ELR (cell line): ENCODE measurements at places on chromosomes 12 and 14.

- no peak for DNase-seq
Observed at GRCh38 chr14:78341827-78342389, 171.7 kb downstream of the NRXN3 start.

GRCh38 chr12:99911967-99912366 lies 72.8 kb downstream of the ANKS1B start:
- peak; percentile 9 for DNase-seq

DNA sequence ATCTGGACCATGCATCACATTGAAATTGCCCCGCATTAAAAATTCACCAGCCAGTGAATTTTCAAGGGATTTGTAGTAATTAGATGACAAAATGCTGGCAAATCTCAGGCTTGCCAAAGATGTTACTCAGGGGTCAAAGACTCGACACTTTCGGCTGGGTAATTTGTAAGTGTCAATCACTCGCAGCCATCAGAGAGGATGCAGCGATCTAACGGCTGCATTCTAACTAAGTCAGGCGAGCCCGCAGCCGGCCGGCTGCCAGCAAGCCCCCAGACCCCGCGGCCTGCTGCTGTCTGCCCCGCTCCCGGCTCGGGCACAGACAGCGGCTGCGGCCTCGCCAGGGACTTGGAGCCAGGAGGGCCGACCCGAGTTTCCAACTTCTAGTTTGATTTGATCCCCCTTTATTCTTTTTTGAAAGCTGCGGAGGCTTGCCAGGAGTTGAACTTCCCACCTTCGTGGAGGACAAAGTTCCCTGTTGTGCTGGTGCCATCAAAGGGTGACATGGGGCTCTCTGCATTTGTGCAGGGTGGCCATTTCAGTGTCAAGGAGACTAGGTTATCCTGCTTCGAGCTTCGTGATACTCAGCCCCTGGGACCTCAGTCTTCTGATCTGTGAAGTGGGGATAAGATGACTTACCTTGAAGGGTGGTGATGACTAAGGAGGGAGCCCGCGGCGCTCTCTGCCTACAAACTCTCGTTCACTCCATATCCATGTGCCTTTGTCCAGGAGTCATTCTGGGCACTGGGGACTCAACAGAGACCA lies 169.9 kb downstream of the RBM19 start:
- DNase-seq: no peak

DNA sequence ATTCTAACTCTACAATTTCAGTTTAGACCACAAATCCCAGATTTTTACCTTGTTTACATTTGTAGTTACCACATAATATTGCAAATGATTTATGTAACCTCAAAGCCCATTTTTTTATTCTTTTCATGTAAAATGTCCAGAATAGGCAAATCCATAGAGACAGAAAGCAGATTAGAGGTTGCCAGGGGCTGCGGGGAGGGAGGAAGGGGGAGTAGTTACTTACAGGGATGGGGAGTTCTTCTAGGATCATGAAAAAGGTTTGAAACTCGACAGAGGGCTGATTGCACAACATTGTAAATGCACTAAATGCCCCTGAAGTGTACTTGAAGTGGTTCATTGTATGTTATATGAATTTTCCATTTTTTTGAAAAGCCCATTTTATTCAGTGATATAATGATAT lies 66.5 kb downstream of the PPP2R5C start:
- no peak for DNase-seq

- no peak for DNase-seq
Observed at GRCh38 chr12:125128439-125129178, 63.4 kb downstream of the AACS start.

DNA sequence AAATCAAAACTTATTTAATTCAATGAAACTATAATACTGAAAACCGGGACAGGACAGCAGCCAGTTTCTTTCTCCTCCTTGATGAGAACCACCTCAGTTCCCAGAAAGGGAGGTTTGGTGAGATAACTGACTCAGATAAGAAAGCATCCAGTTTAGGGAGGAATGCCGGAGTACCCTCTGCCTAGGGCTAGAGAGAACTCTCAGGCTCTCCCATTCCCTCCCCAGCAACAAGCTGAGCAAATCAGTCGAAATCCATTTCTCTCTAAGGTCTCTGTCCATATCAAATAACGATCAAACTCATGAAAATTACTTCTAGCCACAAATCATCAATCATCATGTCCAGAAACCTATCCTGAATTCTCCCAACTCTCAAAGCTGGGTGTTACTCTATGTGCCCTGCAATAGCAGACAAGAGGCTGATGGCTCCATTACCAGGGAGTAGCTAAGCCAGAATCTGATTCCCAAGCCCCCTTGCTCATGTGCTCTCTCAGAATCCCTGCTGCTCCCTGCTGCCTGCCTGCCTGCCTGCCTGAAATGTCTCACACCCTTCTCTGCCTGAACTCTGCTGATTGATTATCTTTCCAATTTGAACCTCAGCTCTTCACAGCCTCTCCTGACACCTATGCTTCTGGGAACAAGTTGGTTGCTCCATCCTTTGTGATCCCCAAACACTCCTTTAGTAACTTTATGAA lies 49.4 kb downstream of the SLC25A47 start:
- DNase-seq: no peak

GRCh38 chr12:39935839-39936238 lies 170.0 kb downstream of the SLC2A13 start:
- no peak for DNase-seq

- DNase-seq: no peak
Observed at GRCh38 chr12:59142183-59142790, 222.0 kb upstream of the LRIG3 start.

DNA sequence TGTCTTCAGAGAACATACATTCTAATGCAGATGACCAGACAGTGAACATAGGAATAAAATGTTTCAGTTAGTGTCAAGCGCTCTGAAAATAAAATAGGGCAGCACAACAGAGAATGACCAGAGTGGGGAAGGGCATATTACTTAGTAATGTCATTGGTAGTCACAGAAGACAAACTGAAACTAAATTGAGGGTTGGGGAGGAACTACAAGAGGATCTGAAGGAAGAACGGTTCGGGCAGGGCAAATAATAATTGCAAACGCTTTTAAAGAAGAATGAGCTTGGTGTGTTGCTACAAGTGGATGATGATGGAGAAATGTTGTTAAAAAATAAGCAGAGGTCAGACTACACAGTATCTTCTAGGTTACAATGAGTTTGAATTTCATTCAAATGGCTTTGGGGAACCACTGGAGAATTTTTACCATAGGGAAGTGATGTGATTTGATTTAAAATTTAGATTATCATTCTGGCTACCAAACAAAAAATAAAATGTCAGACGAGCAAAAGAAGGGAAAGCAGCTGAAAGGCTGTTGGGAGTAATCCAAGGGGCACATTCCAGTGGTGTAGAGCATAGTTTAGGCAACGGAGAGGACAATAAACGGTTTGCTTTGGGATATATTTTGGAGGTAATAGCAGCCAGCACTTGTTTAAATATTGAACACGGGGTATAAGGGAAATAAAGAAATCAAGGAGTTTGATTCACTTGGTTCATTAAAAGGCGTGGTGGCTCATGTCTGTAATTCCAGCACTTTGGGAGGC lies 56.3 kb upstream of the SLC6A13 start:
- DNase-seq: no peak

DNA sequence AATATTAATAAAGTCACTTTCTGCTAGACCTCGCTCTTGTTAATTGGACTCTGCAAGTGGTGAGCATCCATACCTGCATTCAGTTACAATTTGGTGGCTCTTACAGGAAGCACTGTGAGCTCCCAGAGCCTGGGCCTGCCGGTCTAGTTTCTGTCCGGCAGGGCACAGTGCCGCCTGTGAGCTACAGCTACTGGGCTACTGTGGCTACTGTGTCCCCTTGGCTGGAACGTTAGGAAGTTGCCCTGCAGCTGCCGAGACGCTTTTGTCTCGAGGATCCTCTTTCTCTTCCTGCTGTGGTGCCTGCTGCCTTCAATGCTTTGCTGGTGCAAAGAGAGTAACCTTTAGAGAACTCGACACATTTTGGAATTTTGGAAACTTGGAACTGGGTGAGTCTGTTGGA lies 44.6 kb upstream of the PTGDR start:
- DNase-seq: no peak

DNA sequence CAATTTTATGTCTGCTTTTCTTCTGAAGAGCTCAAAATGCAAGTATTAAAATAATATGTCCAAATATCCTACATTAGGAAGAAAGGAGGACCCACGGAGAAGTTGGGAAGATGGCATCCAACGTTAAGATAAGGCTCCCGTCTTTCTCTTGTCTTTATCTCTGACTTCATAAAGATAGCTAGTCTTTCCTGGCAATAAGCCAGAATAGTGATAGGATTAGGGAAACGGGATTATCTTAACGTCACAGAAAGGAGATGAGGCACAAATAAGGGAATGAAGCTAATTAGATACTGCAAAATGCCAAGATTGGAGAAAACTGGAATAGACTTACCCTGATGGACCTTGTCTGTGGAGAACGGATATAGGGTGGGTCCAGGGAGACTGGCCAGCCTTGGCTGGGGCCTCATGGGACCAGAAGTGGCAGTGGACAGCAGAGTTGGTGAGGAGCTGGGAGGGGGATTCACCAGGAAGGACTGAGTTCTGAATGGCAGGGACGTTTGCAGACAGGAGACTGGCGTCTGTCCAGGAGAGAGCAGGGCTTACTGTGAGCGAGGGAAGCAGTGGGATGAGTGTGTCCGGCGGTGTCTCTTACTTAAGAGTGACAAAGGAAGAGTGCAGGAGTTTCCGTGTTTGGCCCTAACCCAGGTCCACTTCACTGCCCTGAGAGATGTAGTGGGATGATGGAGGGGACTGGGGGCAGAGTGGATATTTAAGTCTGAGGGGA lies 119.9 kb downstream of the CACNA1C start:
- no peak for DNase-seq

- peak; percentile 14 for DNase-seq
Observed at GRCh38 chr12:68113644-68114043, 45.9 kb downstream of the IFNG start.

GRCh38 chr14:88775532-88775931 lies 17.2 kb downstream of the EML5 start:
- no peak for DNase-seq

- DNase-seq: peak; percentile 97
Observed at GRCh38 chr12:108853981-108854446, 3.4 kb downstream of the SSH1 start.

- DNase-seq: no peak
Observed at GRCh38 chr14:30077946-30078345, 150.3 kb upstream of the PRKD1 start.

DNA sequence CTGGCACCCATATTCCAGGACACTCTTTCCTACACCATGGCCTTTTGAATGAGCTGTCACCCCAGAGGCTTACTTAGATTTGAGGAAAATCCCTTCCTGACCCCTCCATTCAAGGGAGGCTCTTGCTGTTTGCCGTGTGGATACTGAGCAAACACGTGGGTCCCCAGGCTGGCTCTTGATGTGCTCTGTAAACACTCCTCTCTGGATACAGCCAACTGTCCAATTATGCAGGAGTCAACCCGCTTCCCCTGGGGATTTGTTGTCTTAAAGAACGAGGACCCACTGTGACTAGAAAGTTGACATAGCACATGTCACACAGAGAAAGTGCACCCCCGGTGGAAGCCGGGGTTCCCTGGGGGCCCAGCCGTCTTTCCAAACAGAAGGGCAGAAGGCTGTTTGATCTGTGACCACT lies 75.8 kb upstream of the CEP83 start:
- no peak for DNase-seq

- DNase-seq: no peak
Observed at GRCh38 chr14:97490521-97491070, 693.4 kb downstream of the VRK1 start.

DNA sequence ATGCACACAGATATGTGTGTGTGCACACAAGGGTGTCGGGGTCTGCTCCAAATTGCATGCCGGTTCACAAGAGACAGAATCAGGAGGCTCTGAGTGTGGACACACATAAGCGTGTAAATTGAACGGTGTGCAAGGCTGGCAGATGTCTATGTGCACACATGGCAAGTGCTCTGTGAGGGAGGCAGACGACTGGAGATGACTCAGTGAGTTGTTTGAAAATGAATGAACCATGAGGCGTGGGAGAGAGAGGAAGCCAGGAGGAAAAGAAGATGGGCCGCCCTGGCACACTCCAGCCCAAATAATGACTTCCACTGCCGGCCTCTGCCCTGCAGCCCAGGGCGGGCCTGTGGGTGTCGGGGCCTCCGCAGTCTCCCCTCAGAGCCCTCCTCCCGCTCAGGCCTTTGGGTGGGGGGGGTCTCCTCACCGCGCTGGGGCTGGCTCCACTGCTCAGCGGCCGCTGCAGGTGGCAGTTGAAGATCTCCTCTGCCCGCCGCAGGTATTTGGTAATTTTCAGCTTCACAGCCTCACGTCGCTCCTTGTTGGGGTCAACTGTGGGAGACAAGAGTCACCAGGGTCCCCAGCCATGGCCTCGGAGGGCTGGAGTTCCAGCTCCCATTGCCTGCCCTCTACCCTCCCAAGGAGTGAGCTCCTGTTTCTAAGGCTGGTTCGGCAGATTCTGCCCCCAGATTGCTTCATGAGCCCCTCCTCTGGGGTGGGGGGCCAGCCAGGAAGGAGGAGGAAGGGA lies 3.5 kb downstream of the RPS6KL1 start:
- peak; percentile 53 for DNase-seq

DNA sequence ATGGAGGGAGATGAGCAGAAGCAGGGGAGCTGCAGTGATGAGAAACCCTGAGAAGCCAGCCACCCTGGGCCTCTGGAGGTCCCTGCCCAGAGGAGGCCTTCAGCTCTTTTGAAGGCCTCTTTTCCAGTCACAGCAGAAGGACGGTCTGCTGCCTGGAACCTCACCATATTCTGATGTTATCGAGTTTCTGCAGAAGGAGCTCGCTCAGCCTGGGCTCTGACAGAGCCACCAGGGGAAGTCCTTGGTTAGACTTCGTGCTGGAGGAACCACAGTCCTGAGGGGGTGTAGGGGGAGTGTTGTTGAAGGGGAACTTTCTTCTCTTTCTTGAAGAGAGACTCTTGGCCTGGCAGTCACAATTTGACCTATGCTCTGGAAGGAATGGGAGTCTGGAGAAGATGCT lies 25.1 kb upstream of the BATF start:
- DNase-seq: no peak

GRCh38 chr12:93668919-93669418 lies 8.2 kb upstream of the CRADD start:
- DNase-seq: no peak

GRCh38 chr12:132623072-132623869 lies 4.7 kb downstream of the P2RX2 start:
- no peak for DNase-seq

DNA sequence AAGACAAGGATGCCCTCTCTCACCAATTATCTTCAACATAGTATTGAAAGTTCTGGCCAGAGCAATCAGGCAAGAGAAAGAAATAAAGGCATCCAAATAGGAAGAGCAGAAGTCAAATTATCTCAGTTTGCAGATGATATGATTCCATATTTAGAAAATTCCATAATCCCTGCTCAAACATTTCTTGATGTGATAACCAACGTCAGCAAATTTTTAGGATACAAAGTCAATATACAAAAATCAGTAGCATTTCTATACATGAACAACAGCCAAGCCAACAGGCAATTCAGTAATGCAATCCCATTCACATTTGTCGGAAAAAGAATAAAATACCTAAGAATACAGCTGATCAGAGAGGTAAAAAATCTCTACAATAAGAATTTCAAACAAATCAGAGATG lies 969.7 kb upstream of the USP15 start:
- no peak for DNase-seq

DNA sequence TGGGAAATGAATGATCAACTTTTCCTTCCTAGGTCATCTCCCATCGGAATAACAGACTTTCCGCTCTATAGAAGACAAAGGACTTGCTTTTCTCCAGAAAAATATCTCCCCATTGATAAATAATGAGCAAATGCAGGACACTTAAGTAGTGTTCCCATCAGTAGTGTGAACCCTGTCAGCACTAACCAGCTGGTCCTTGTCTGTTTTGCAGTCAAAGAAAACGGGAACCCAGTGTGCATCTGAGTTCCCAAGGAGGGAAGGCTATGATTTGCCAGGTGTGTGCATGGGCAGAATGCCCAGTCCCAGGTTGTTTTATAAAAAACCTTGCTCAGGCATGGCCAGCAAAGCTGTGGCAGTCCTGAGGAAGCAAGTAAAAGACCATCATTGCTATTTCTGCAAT lies 256.5 kb upstream of the HMGA2 start:
- DNase-seq: no peak
